Kidney (tissue), 22 donors: ENCODE measurements at places on chromosomes 3 and 15. TPM values are rescaled to one million over a fixed set of nuclear protein-coding genes. Genes with fewer than 3 reads are reported as not detected.

RTP3 gene
- total RNA-seq, result not detected

- no peaks in the 10 kb centered on the region for H3K36me3 ChIP-seq
- no peaks in the 10 kb centered on the region for H3K27me3 ChIP-seq
- no peak for DNase-seq
- H3K27ac ChIP-seq, result no peak overlapping the region
- no peak overlapping the region for H3K4me3 ChIP-seq
These were observed 32.5 kb upstream of the LIMD1 start for GRCh38 chr3:45562027-45562426.

GRCh38 chr3:85862893-85863455 lies 904.2 kb downstream of the CADM2 start:
- H3K27me3 ChIP-seq, result no peaks in the 10 kb centered on the region
- H3K27ac ChIP-seq, result no peak overlapping the region
- H3K36me3 ChIP-seq, result no peaks in the 10 kb centered on the region
- H3K4me3 ChIP-seq, result no peak overlapping the region

DNA sequence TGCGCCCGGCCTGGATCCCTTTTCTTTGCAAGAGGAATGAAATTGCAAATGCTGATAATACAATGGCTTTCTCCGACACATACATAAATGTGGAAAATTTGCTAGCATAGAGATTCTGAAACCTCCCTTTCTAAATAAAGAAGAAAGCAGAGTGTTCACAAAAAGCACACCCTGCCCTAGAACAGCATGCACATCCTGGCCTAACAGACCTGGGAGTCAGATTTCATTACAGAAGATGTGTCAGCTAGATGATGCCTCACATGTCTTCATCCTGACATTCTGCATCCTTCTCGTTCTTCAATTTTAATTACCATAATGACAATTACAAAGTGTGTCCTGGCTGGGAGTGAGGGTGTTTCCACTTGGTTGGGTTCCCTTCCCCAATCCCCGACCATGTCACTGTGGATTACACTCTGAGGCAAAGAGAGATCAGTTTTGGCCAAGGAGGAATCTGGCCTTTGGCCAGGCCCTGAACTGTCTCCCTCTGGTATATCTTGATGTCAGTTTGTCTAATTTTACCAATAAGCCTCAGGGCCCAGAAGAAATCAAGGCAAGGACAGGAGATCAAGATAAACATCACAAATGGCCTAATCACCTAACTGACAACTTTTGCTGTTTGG lies 104.9 kb upstream of the SPATA12 start:
- DNase-seq, result peak; percentile 40
- H3K27ac ChIP-seq, result no peak overlapping the region
- H3K27me3 ChIP-seq, result no peaks in the 10 kb centered on the region
- H3K4me1 ChIP-seq, result no peaks in the 10 kb centered on the region

C3orf62 gene
- total RNA-seq, result 4.7 TPM
